ENCODE measurements at places on chromosomes 11 and 22.
A peak's percentile ranks its signal among the peaks of the same experiment; 100 is the strongest.

DNA sequence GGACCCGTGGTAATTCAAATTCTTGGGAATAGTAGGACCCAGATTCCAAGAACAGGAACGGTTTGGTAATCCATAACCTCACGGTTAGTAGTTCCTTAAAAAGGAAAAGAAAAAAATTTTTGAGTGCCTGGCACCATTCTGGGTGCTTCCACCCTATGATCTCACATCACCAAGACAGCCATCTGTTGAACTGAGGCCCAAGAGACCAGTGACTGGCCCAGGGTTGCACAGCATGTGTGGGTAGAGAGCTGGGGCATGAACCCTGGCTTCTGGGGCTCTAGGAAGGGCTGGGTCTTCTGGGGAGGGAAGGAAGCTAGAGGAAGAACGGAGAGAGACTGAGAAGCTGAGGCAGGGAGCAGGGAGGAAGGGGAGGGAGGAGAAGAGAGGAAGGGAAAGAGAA, 4.7 kb upstream of the SPI1 start:
- DNase-seq = no peak

DNA sequence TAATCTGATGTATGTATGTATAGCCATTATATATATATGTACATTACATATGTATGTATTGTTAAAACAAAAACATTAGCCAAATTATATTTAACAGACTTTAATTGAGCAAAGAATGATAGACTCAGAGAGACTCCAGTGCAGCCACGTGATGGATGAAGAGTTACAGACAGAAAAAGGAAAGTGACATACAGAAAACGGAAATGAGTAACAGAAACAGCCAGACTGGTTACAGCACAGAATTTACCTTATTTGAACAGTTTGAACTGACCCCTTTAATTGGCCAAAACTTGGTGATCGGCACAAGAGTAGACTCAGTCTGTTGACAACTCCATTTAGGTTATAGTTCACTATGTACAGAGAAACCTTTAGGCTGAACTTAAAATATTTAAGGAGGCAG, 35.0 kb downstream of the CHORDC1 start:
- DNase-seq = no peak

GRCh38 chr22:49344656-49345055, 483.0 kb downstream of the BRD1 start:
- DNase-seq = no peak

- DNase-seq = no peak
These were observed 2.2 kb downstream of the MADD start for GRCh38 chr11:47271961-47272661.

- no peak for DNase-seq
These were observed 6.3 kb upstream of the THOC5 start for GRCh38 chr22:29559853-29560252.

- DNase-seq = no peak
These were observed 6.9 kb downstream of the AP5B1 start for GRCh38 chr11:65773784-65774411.

DNA sequence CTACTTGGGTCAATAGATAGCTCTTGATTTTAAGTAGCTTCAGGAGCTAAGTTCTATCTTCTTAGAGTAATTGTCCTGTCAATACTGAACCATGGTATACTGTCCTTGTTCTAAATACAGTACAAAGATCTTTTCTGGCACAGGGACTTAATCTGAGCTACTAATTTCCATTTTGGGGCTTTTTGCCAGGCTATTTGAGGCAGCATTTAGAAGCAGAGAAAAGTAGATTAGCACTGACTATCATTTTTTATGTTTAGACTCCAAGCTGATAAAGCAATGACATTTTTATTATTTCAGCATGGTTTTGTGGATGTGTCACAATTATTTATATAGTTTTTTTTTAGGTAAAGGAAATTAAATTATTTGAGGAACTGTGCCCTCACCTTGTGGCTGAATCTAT, 163.2 kb downstream of the FAT3 start:
- no peak for DNase-seq

GRCh38 chr11:36265793-36266628, 23.2 kb downstream of the COMMD9 start:
- DNase-seq = peak; percentile 20

DNA sequence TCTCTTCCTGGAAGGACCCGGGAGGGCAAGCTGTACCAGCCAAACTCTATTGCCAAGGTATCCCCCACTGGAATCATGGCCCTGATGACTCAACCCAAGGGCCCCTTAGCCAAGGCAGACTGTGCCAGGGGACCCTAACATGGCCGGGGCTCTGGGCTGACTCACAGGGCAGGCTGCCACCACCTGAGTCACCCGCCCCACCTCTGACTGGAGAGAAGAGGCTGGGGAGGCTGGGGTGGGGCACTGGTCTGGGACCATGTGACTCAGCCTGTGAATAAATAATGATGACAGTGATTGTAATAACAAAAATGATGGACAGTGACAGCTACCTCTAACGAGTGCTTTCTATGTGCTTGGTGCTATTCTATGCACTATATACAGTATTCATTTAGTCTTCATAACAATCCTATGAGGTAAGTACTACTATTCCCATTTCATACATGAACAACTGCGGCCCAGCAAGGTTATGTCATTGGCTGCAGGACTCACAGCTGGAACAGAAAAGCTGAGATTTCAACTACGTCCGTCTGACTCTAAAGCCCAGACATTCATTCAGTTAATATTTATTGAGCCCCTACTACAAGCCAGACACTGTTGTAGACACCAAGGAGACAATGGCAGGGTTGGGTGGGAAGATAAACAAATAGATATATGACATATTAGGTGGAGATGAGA, 84.2 kb downstream of the FBXO7 start:
- no peak for DNase-seq

DNA sequence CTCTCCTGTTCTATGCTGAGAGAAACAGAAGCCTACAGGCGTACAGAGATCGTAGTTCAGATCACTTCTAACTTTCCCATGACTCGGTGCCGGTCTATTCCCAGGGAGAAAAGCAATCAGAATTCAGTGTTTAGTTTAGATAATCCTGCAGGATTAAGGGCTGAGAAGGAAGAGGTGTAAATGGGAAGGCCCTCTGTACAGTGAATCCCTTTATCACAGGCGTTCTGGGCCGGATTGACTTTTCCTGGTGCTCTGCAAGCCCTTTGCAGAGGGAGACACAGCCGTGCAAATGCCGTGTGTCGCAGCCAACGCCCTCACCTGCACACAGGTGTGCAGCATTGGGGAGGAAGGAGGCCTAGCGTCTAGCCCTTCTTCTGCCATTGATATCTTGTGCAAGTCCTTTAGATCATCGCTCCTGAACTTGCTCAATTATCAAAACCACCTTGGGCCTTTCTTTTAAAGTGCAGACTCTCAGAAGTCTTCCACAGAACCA, 90.6 kb downstream of the DSCAML1 start:
- DNase-seq = no peak

GRCh38 chr11:130511765-130512164, 63.3 kb downstream of the ADAMTS15 start:
- DNase-seq = no peak

DNA sequence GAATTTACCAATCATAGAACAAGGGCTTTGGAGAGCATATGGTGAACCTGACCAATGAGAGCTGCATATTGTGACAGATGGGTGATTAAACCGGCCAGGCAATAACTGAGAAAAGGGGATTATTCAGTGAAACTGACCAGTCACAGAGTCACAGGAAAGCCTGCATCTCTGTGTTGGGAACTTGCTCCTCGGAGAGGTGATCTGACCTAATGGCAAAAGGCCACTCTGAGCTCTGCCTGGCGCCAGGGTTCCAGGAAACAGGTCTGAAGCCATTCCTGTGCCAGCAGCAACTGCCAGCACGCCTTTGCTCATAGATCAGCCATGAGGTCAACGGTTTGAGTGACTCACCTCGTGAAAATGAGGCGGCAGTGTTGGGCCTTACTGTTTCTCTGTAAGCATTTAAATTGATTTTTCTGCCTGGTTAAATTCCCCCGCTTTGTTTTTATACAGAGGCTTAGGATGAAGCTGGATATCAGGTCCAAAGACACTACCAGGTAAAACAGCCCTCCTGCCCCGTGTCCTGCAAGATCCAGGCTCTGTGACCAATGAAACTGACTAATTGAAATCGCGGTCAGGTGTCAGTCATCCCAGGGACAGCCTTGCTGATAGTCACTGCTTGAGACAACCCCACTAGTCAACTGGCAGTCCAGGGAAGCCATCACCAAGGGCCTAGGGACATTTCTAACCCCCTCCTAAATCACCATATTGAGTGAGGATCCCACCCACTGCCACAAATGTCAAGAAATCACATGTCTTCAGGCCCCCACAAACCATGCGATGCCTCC, 35.8 kb upstream of the MYOD1 start:
- DNase-seq = no peak

Data from CD4-positive, alpha-beta T cell treated with Interferon gamma for 1 hour (primary cell).